Mucosa of gallbladder (tissue), 1 donor: ENCODE measurements at places on chromosomes 16 and 17. TPM values are rescaled to one million over a fixed set of nuclear protein-coding genes. Genes with fewer than 3 reads are reported as not detected.
A peak's percentile ranks its signal among the peaks of the same experiment; 100 is the strongest.

HOXB7 gene
- 0.92 TPM for total RNA-seq

- DNase-seq: no peak
Measured at GRCh38 chr16:20262248-20262647, 65.1 kb downstream of the GP2 start.

DNA sequence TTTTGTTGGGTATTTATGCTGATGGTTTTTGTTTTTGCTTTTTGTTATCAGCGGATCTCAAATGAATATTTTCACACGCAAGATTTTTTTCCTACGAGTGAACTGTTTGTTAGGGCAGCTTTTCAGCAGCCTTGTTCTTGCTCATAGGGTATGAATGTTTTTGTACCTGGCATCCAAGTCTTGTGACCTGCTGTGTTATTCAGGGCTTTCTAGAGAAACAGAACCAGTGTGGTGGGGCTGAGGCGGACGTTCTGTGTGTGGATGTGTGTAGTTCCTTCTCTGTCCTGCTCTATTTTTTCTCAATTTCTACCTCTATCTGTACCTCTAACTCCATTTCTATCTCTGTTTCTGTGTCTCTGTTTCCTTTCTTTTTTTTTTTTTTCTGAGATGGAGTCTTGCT is 78.3 kb downstream of the SNX29 start:
- DNase-seq: no peak

NUDT7 gene
- total RNA-seq: 11.6 TPM

TEX14 gene
- total RNA-seq: 0.32 TPM

DNA sequence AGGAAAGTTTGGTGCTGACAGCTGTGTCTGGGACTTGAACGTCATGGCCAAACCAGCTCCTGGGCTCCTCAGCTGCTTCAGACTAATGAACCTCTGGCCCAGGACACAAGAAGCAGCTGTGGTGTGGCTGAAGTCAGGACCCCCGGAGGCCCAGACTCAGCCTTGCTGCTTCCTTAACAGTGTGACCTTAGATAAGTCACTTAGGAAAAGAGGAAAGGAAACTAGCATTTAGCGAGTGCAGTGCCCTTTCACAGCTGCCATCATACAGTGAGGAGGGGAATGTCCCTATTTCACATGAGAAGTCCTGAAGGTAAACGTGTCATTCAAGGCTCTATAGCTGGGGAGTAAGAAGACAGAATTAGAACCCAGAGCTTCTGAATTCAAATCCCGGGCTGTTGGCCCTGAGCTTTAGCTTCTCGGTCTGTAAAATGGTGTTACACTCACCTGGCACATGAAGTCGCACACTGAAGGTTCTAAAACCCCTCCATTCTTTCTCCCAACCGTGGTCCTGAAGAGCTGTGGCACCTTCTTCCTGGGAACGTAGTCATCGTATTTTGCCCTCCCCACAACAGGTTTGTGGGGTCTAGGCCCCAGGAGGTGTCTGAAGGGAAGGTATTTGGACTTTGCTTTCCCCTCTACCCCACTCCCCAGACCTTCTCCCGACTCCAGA is 910 bp upstream of the RAMP2 start:
- no peak for DNase-seq

- DNase-seq: no peak
Measured at GRCh38 chr17:40099619-40100418, 570 bp downstream of the NR1D1 start.

- no peak for DNase-seq
Measured at GRCh38 chr17:17424552-17424951, 52.2 kb upstream of the MED9 start.

DNA sequence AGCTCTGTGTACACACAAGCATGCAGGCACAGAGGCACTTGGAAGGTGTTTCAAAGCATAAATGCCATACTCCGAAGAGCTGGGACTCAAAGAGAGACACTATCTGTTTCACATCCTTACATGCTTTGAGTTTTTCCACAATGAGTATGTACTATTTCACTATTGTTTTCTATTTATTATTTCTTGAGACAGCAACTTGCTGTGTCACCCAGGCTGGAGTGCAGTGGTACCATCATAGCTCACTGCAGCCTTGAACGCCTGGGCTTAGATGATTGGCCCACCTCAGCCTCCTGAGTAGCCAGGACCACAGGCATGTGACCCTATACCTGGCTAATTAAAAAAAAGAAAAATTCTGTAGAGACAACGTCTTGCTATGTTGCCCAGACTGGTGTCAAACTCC is 31.6 kb downstream of the CYB5D2 start:
- no peak for DNase-seq

- DNase-seq: no peak
Measured at GRCh38 chr17:31588034-31588433, 196.6 kb downstream of the RAB11FIP4 start.

CD300LG gene
- 1.5 TPM for total RNA-seq

- DNase-seq: no peak
Measured at GRCh38 chr17:76104140-76104895, 731 bp upstream of the EXOC7 start.

DNA sequence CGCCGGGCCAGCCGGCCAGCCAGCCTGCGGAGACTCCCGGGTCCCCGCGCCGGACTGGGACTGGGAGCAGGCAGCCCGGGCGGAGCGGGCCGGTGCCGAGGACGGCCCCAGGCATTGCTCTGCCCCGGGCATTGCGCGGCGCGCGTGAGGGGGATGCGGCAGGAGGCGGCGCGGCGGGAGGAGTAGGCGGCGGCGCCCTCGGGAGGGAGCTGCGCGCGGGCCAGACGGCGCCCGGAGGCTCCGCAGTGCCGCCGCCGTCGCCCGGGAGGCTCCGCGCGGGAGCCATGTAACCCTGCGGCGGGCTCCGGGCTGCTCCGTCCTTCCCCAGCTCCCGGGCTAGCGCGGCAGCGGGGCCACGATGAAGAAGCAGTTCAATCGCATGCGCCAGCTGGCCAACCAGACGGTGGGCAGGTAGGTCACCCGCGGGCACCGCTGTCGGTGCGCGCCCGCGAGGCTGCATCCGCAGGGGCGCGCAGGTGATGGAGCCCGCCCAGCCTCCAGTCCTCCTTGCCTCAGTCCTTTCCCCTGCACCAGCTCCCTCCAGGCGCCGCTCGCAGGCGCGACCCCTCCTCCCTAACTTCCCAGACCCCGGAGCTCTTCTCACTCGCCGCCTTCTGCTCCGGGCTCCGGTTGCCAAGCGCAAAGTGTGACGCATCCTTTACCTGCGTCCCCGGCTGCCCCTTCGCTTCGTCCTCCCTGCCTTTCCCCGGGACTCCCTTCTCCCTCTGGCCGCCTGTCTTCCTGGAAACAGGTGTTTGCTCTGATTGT is at the start of gene ARHGAP44:
Gene ARHGAP44 (plus strand): TSS at position 18 of the 768 bp plus-strand sequence. CDS start 341 bp downstream, at position 359.
- peak; percentile 50 for DNase-seq

DNA sequence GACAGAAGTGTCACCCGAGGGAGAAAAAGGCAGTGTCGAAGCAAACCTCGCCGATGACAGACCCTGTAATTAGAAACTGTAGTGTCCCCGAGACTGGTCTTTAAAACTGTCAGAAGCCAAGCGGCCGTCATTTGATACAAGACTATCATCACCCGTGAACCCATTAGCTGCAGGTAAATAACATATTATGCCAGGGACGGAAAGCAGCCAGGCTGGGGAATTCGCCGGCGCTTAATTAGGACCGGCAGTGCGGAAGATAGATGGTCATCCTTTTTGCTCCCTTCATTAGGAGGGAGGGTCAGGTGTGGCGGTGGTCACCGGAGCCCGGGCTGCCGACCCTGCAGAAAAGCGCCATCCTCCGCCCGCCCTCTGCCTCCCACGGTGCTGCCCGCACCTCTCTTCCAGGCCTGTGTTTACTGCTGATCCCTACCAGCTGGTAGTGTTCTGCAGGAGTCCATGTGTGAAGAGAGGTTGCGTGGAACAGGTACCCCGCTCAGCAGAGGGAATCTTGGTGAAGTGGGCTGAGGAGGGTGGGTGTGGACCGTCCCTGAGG is 109.4 kb upstream of the GSE1 start:
- no peak for DNase-seq

- no peak for DNase-seq
Measured at GRCh38 chr17:49776551-49777300, 11.8 kb upstream of the KAT7 start.

HBQ1 gene
- not detected for total RNA-seq

- no peak for DNase-seq
Measured at GRCh38 chr16:5681966-5682365, 584.4 kb upstream of the EEF2KMT start.

DNA sequence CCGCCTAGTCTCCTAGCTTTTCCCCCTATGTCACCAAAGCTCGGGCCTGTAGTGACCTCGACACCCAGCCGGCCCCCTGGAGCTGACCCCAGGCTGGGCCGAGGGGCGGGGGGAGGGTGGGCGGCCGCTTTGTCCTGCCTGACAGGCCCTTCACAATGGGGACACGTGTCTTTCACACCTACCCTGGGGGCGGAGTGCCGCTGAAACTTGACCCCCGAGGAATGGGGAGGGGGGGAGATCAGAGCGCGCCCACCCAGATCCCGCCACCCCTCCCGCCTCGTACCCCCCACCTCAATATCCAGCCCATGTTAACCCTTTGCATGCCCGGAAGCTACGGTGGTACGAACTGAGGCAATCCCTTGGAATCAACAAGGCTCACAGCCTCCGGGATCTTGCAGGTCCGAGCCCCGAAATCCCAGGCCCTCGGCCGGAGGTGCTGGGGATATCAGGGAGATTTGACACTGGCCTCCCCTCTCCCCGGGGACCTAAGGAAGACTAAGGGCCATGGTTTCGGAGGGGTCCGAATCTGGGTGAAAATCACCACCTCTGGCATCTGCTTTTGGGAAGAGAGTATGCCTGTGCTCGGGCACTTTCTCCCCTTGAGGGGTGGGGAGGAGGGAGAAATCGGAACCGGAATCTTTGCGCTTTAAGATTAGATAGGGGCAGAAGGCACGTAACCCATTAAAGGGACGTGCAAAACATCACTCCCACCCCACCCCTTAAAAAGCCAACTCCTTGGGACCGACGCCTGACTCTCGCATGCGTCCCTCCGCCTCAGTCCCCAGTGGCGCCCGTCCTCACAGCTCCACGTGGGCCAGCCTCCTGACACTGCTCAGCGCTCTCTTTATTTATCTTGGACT is 2.6 kb downstream of the NOG start:
- DNase-seq: no peak

- no peak for DNase-seq
Measured at GRCh38 chr16:48911700-48912099, 301.7 kb upstream of the N4BP1 start.

EIF1 gene
- total RNA-seq: 723 TPM

DNA sequence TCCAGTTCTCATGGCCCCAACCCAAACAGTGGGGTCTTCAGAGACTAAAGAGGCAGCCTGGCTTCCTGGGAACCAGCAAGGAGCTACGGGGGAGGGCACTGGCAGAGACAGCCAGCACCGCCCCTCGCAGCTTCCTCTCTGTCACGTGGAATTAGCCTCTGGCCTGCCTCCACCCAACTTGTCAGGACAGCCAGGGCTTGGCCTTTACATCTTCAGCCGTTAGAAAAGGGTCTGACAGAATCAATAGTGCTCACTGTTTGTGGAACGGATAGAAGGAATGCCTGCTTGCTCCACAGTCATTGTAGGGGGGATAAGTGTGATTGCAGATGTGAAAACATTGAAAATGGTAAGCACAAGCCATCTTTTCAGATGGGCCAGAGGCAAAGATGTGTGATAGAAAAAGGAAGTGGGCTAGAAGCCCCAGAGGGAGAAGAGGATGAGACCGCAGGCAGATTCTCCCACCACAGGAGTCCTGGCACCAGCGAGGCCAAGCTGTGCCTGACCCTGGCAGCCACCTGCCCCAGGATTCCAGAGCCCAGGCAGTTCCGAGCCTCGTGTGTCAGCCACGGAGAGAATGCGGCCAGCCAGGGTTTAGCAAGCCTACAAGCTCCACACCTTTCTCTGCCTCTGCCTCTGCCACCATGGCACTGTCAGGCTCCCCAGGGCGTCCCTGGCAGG is 18.6 kb downstream of the GRIN2C start:
- DNase-seq: peak; percentile 46

GRCh38 chr17:37446027-37446426 is 39.3 kb downstream of the TADA2A start:
- DNase-seq: no peak

TBC1D3 gene
- total RNA-seq: not detected

- no peak for DNase-seq
Measured at GRCh38 chr16:65523283-65523944, 401.6 kb upstream of the CDH11 start.

GRCh38 chr17:36640346-36640745 is 39.0 kb downstream of the MRM1 start:
- DNase-seq: no peak

- DNase-seq: no peak
Measured at GRCh38 chr16:11503566-11503965, 83.2 kb downstream of the LITAF start.

- no peak for DNase-seq
Measured at GRCh38 chr17:46024590-46024989, 25.5 kb downstream of the STH start.

DNAI2 gene
- 0.32 TPM for total RNA-seq
